Caco-2 (cell line): ENCODE measurements at places on chromosomes 2 and 18. TPM values are rescaled to one million over a fixed set of nuclear protein-coding genes. Genes with fewer than 3 reads are reported as not detected.

LRP1B gene
- total RNA-seq: 0.30 TPM in 1 of 2 replicates, not detected in the other

CCDC141 gene
- 11.5 and 16.6 TPM in 2 replicates for total RNA-seq

HNMT gene
- total RNA-seq: 42.8 and 44.6 TPM in 2 replicates

UGT1A10 gene
- total RNA-seq: 0.77 and 1.0 TPM in 2 replicates

RGPD3 gene
- 0.14 and 0.27 TPM in 2 replicates for total RNA-seq

POTEF gene
- total RNA-seq: 20.1 and 21.8 TPM in 2 replicates

- no peak overlapping the region for H3K27ac ChIP-seq
- no peak overlapping the region for H3K4me3 ChIP-seq
- no peaks in the 10 kb centered on the region; the same call in 1 of the 2 replicates for H3K36me3 ChIP-seq
- no peak for DNase-seq
- peaks cover 30% of the 10 kb centered on the region for H3K4me1 ChIP-seq
Measured at GRCh38 chr2:24579053-24579803, 88.2 kb downstream of the NCOA1 start.

DNA sequence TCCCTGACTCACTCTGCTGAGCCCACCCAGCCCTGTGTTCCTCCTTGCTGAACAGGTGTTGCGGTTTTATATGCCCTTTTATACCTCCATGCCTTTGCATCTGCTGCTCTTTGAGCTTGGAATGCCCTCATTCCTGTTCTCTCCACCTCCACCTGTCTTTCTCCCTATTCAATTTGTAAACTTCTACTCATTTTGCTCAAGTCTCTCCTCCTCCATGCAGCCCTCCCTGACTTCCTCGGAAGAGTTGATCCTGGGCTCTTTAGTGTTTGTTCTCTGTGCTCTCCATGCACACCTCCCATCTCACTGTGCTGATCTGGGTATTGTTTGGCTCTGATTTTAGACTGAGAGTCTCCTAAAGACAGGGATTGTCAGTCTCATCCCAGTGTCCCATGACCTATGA lies 7.2 kb upstream of the OTOF start:
- no peaks in the 10 kb centered on the region for H3K27me3 ChIP-seq
- H3K27ac ChIP-seq: no peak overlapping the region
- no peak overlapping the region for H3K4me3 ChIP-seq
- peaks cover 4% of the 10 kb centered on the region for H3K4me1 ChIP-seq

- H3K27me3 ChIP-seq: no peaks in the 10 kb centered on the region
- no peak overlapping the region for H3K4me3 ChIP-seq
- no peak overlapping the region for H3K27ac ChIP-seq
Measured at GRCh38 chr2:151543876-151544275, 134.2 kb downstream of the RIF1 start.

GRCh38 chr2:9329497-9329896 lies 93.8 kb downstream of the ITGB1BP1 start:
- H3K4me3 ChIP-seq: no peak overlapping the region
- no peak for DNase-seq
- H3K36me3 ChIP-seq: peaks cover 1% of the 10 kb centered on the region; the same call in 1 of the 2 replicates
- peak overlapping the region; percentile 34 for H3K27ac ChIP-seq
- no peaks in the 10 kb centered on the region for H3K27me3 ChIP-seq
- no peaks in the 10 kb centered on the region for H3K4me1 ChIP-seq

DNA sequence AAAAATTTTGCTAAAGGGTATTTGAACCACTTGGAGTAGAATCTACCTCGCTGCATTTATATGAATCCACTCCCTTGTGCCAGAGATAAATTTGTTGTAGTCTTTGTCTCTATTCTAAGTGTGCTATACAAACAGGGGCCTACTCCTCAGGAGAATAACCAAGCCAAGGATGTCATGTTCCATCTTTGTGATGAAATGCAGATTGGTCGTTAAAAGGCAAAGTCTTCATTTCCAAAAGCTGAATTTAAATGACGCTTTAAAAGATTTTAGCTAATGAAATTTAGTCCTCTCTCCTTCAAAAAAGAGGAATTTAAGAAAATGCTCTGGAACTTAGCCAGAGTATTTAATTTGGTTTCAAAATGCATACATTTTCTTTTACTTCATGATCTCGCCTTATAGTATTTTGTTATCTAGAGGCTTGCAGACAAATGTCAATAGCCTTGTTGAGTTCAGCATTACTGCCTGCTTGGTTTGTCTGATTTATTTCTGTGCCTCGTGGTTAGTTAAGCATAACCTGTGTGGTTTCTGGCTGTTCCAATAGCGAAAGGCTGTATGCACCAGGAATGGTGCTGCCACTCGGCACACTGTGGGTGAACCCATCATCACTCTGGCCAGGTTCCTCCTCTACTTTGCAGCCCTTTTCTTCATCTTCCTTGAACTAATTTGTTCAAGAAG lies 417.6 kb downstream of the ZNF521 start:
- DNase-seq: no peak
- H3K4me1 ChIP-seq: peaks cover 25% of the 10 kb centered on the region
- no peak overlapping the region for H3K27ac ChIP-seq
- no peak overlapping the region for H3K4me3 ChIP-seq

DNA sequence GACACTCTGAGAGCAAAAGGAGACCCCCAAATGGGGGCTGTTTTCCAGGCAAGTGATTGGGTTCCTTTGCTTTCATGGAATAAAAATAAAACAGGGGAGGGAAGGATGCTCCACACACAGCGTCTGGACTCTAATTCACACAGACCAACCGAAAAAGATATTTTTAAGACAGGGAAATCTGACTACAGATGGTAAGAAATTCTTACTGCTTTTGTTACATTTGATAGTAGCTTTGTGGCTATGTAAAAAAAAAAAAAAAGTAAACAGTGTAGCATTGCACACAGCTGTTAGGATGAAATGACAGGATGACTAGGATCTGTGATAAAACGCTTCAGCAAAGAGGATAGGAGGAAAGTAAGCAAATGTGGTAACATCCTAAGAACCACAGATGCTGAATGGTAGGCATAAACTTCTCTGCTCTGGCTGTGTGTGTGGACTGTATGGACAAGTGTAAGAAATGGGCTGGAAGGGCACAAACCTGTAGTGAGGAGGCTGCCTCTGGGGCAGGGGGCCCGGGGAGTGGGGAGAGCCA lies 207.6 kb downstream of the ANAPC1 start:
- H3K4me3 ChIP-seq: no peak overlapping the region
- no peaks in the 10 kb centered on the region for H3K27me3 ChIP-seq
- H3K4me1 ChIP-seq: no peaks in the 10 kb centered on the region
- DNase-seq: no peak
- no peak overlapping the region for H3K27ac ChIP-seq

- no peaks in the 10 kb centered on the region for H3K36me3 ChIP-seq
- no peak overlapping the region for H3K4me3 ChIP-seq
- peak; percentile 79 for DNase-seq
- no peak overlapping the region for H3K27ac ChIP-seq
Measured at GRCh38 chr18:11654736-11655605, 34.1 kb upstream of the GNAL start.

DNA sequence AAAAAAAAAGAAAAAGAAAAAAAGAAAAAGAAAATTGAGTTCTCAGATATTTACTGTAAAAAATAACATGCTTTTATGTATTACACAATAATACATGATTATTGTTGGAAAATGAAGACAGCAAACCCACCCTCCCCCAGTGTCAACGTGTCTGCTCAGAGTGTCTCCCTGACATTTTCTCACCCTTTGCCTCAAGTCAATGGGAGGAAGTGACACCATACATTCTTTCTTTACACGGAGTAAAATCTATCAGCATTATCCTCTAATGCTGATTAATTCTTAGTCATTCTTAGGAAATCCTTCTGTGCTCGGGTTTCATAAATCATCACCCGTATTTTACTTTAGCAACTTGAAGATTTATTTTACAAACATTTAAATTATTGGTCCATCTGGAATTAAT lies 32.0 kb downstream of the CTAGE1 start:
- no peaks in the 10 kb centered on the region for H3K27me3 ChIP-seq
- H3K36me3 ChIP-seq: no peaks in the 10 kb centered on the region
- no peak overlapping the region for H3K27ac ChIP-seq
- peaks cover 5% of the 10 kb centered on the region; the same call in 1 of the 2 replicates for H3K4me1 ChIP-seq
- H3K4me3 ChIP-seq: no peak overlapping the region
- no peak for DNase-seq

DNA sequence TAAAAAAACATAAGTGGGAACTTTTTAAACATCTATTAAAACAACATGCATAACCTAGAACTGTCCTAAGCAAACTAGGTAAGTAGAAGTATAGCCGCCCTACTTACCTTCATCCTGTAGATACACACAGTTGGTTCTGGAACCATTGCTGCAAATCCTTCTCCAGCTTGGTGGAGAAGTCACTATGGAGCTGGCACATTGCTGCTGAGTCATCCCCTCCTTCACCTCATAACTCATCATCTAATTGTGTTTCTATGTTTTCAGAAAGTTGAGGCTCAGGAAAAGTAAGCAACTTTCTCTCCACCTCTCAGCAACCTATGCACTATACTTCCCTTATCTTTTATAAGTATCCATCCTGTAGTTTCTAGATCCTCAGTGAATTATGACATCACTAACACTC lies 269.8 kb upstream of the MMADHC start:
- H3K36me3 ChIP-seq: no peaks in the 10 kb centered on the region
- peaks cover 4% of the 10 kb centered on the region; the same call in 1 of the 2 replicates for H3K4me1 ChIP-seq
- H3K27me3 ChIP-seq: no peaks in the 10 kb centered on the region
- no peak overlapping the region for H3K4me3 ChIP-seq
- no peak for DNase-seq

GRCh38 chr2:71530641-71531332 lies 77.4 kb downstream of the DYSF start:
- DNase-seq: peak; percentile 65
- H3K4me3 ChIP-seq: no peak overlapping the region
- no peak overlapping the region for H3K27ac ChIP-seq
- H3K27me3 ChIP-seq: no peaks in the 10 kb centered on the region; the same call in 1 of the 2 replicates
- no peaks in the 10 kb centered on the region for H3K4me1 ChIP-seq

- no peaks in the 10 kb centered on the region for H3K27me3 ChIP-seq
- H3K36me3 ChIP-seq: peaks cover 4% of the 10 kb centered on the region; the same call in 1 of the 2 replicates
- H3K4me1 ChIP-seq: peaks cover 14% of the 10 kb centered on the region
- peak overlapping the region; percentile 3; the same call in 1 of the 2 replicates for H3K4me3 ChIP-seq
Measured at GRCh38 chr2:200861617-200862155, 2.8 kb downstream of the CLK1 start.

GRCh38 chr2:215503381-215503780 lies 67.5 kb upstream of the FN1 start:
- H3K27me3 ChIP-seq: no peaks in the 10 kb centered on the region
- DNase-seq: no peak
- no peaks in the 10 kb centered on the region for H3K36me3 ChIP-seq
- H3K4me1 ChIP-seq: peaks cover 42% of the 10 kb centered on the region

DNA sequence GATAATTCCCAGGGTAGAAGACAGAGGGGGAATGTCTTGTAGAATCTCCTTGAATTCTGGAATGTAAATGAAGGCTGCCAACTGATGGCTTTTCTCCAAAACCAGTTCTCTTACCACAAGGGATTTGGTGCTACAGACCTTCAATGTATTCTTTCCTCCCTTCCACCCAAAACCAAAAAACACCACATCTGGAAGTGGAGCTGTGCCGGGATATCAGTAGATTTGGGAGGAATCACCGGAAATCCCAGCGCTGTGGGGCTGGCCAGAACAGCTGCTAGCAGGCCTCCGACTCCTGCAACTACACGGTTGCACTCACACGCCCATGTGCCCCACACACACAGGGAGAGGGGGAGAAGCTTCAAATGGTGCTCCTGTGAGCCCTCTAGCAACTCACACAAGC lies 45.7 kb downstream of the RPL31 start:
- H3K36me3 ChIP-seq: no peaks in the 10 kb centered on the region; the same call in 1 of the 2 replicates
- H3K4me3 ChIP-seq: no peak overlapping the region
- H3K27ac ChIP-seq: no peak overlapping the region
- no peaks in the 10 kb centered on the region for H3K27me3 ChIP-seq
- DNase-seq: no peak

DNA sequence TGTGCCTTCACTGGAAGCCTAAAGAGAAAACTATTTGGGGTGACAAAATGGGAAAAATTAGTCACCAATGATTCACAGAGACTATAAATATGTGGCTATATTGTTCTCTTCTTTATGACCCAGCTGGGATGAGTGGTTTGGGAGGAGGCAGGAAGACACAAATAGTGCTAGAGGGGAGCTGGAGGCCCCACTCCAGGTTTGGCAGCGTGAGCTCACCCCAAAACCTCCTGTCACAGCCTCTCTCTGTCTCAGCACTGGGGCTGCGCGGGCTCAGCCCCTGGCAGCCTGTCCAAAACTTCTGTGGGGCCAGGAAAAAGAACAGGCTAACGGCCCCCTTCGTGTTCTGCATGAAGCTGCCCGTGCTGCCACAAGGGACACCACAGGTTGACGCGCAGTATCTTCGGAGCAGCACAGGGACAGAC lies 73.2 kb upstream of the LCLAT1 start:
- H3K27me3 ChIP-seq: no peaks in the 10 kb centered on the region
- H3K4me3 ChIP-seq: no peak overlapping the region
- no peak for DNase-seq
- no peaks in the 10 kb centered on the region for H3K4me1 ChIP-seq
- H3K36me3 ChIP-seq: no peaks in the 10 kb centered on the region
